ENCODE measurements at places on chromosomes 12 and 14. TPM values are rescaled to one million over a fixed set of nuclear protein-coding genes. Genes with fewer than 3 reads are reported as not detected.

DPY19L2 gene
- 0.34 TPM for total RNA-seq

NEUROD4 gene
- not detected for total RNA-seq

GPRC5A gene
- total RNA-seq: 0.10 TPM

- DNase-seq: no peak
Observed at GRCh38 chr12:111168009-111168900, 200.6 kb downstream of the PHETA1 start.

Data from activated CD4-positive, alpha-beta memory T cell treated with anti-CD3 and anti-CD28 coated beads for 36 hours (primary cell).